ENCODE measurements at places on chromosomes 16 and 17. TPM values are rescaled to one million over a fixed set of nuclear protein-coding genes. Genes with fewer than 3 reads are reported as not detected.

The ZFPM1 gene
- total RNA-seq, result 8.2 TPM

The PTGES3L gene
- not detected for total RNA-seq

The LRRC37A gene
- total RNA-seq, result 0.88 TPM

The LITAFD gene
- not detected for total RNA-seq

The MYOCD gene
- total RNA-seq, result not detected

All from endothelial cell of umbilical vein (primary cell).